T1000 (cell line): ENCODE measurements at places on chromosomes 4 and X.

DNA sequence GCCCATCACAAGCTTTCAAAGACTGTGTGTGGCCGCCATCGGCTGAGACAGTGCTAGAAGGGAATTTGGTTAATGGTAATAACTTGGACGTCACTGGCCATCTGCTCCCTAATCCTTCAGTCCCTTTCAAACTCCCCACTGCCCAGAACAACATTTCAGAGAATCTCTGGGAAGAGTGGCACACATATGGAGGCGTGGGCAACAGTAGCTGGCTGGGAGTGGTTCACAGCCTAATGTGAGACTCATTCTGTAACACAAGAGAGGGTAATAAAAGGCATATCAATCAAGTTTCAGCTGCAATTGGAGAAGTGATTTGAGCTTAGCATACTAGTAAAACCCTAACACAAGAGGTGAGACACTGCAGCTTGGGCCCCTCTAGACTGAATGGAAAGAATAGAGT lies 15.4 kb downstream of the SMIM10 start:
- no peak for DNase-seq

DNA sequence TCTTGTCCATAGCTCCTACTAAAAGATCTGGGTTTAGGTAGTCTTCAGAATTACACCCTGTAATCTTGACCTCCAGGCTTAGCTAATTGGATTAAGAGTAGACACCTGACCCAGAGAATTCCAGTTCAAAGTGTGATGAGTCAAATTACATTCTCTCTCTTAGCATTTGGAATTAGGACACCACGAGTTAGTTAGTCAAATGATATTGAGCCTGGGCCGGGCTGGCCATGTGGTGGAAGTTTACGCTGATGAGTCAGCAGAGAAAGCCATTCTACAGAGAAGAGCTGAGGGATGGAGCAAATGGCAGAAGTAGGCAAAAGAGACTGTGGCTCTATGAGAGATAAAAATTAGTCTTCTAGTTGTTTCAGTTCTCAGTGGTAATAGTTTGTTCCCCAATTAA lies 31.1 kb downstream of the CEP44 start:
- peak; percentile 6 for DNase-seq

DNA sequence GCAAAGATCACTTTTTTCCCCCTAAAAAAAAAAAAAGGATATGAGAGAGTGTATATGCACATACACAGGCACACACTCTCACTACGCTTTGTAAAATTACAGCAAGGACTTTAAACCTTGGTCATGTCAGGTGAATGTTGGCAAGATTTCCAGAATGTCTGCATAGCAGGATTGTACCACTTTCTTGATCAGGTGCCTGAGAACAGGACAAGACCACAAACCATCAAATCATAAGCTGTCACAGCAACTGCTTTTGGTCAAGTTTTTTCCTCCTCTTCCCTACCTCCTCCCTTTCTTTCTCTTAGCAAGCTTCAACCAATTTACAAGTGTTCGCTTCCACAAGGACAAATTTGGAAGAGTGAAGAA lies 15.3 kb downstream of the PPARGC1A start:
- no peak for DNase-seq

DNA sequence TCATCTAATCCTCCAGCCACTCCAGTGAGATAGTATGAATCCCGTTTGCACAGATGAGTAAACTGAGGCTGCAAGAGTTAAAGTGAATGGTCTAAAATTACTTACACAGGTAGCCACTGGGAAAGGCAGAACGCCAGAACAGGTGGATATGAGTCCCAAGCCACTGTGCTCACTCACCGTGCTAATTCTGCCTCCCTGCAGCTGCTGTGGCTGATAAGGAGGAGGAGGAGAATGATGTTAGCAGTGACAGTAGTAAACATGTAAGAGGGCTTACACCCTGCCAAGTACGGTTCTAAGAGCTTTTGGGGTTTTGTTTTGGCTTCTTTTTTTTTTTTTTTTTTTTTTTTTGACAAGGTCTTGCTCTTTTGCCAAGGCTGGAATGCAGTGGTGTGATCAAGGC lies 90.5 kb upstream of the PRPS2 start:
- no peak for DNase-seq

DNA sequence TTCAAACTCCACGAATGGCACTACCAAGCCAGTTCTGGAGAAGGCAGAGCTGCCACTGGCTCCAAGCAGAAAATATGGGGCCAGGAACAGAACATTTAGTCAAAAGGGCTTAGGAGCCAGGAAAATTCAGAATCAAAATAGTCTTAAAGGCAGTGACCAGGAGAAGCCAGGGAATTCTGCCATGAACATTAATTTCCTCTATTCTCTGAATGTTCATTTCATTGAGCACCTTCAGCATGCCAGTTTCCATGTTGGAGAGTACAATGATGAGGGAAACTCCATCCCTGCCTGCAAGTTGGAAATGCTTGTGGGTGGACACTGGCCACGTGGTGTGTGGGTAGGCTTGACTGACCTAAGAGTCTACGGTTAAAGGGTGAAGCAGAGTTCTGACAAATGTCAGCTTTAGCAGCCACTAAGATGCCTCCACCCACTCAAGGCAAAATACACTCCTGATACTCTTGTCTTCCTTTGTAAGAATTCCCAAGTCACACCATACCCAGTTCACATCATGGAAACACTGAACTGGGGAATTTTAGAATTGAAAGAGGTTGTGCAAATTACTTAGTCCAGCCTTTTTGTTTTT lies 190.1 kb upstream of the C1QTNF7 start:
- no peak for DNase-seq

- DNase-seq, result no peak
Observed at GRCh38 chrX:69207216-69207615, 42.0 kb upstream of the PJA1 start.

DNA sequence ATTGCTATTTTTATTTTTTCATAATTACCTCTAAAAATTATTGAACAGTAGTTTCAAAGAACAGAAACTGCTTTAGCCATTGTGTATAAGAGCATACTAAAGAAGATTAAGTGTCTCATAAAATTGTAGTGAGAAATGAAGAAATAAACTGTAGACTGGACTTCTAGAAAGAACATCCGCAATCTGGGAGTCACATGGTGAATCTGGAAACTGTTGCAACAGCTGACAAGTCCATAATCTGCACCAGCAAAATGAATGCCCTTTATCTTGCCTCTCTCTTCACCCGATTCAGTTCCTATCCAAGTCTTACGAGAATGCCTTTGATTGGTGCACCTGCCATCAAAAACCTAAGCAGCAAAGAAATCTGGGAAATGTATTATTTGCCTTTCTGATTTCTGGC lies 312.9 kb downstream of the NAF1 start:
- no peak for DNase-seq

- no peak for DNase-seq
Observed at GRCh38 chr4:60344908-60345307, 855.2 kb upstream of the ADGRL3 start.

- DNase-seq, result no peak
Observed at GRCh38 chr4:179666226-179666625, 2224.0 kb upstream of the AGA start.

DNA sequence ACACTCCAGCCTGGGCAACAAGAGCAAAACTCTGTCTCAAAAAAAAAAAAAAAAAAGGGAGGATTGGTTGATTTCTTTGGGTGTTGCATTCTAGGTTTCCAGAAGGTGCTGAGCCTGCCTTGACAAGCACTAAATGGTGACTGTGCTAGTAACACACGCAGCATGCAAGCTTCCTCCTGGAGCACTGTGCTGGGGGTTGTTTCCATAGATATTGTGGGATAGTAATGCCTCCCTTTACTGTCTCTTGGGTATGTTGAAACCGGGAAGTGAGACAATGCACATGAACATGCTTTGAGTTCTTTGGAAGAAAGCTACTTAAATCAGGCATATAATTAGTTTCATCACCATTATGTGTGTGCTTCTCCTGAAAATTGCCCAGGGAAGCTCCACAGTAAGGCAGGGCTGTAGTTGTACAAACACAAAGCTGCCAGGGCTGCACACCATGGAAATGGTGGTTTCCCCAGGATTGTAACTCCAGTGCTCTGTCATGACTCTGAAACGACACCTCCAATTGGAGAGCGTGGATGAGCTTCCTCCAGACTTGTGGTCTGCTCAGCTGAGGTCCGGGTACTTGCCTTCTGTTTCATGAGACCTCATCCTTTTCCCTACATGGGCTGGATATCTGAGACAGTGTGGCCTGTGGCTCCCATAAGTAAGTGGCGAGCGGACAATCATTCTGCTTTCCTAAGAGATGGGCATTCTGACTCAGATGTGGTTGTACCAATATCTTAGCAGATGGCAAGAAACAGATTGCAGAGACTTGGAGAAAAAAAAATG lies 31.5 kb upstream of the STOX2 start:
- no peak for DNase-seq

GRCh38 chrX:69045616-69046345 lies 119.5 kb downstream of the PJA1 start:
- DNase-seq, result no peak

- no peak for DNase-seq
Observed at GRCh38 chrX:153725039-153725831, 579 bp downstream of the ABCD1 start.

- DNase-seq, result no peak
Observed at GRCh38 chr4:187218705-187219245, 495.1 kb upstream of the FAT1 start.

GRCh38 chr4:130249002-130249401 lies 1153.0 kb downstream of the C4orf33 start:
- DNase-seq, result no peak

DNA sequence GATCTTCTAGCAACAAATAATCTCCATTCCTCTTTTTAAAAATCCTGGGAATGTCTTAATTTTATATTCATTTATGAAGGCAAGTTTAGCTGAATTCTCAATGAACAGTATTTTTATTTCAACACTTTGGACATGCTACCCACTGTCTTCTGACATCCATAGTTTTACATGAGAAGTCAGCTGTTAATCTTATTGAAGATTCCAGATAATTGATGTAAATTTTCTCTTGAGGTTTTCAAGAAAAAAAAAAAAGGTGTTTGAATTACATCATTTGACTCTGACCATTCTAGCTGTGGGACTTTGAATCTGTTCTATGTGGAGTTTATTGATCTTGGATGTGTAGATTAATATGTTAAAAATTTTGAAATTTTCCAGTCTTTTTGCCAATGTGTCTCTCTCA lies 28.0 kb downstream of the PDHA2 start:
- DNase-seq, result no peak

GRCh38 chr4:175092114-175092513 lies 174.0 kb downstream of the ADAM29 start:
- no peak for DNase-seq

DNA sequence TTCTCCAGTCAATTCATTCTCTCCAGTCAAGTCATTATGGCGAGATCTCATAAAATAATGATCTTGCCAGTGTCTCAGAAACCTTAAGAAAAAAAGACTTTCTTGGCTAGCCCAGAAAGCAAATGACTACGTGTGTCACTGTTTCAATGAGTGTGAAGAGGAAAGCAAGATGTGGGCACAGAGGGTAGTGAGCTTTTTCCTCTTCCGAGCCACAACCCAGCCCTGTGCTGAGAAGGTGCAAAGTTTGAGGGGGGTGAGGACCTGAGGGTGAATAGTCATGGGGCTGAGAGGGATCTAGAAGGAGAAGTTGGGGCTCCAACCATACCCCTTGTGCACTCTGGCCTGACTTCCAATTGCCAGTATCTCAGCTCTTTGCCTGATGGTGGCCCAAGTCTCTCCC lies 85.6 kb upstream of the EGFL6 start:
- no peak for DNase-seq

DNA sequence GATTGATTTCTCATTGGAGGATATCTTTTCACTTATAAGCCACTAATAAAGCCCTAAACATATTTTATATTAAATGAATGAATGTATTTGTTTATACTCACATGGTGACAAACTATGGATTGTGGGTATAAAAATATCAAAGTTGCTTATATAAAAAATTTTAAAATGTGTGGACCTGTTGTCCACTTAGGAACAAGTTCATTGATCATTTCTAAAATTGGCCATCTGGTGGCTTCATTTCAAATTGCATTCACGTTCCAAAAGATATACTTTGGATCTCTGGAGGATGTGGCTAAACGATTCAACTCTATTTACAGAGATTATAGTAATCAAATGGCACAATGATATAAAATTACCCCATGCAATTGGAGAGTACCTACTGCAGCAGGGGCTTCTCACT lies 32.5 kb downstream of the FSTL5 start:
- DNase-seq, result no peak

DNA sequence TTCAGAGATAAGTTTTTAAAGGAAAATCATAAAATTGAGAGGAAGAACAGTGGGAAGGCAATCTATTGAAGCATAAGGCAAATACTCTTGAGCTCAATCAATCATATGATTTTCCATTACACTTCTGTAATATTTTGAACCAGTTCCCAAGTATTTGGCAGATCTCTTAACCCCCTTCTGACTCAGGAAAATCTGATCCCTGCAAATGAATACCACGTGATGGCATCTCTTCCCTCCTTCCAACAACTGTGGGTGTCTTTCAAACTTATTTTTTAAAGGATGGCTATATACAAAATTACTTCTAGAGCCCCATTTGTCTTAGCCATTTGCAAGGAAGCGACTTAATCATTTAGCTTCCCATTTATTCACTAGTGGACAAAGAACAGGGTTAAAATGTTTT lies 41.9 kb downstream of the AMOT start:
- DNase-seq, result no peak

GRCh38 chrX:134313418-134313817 lies 76.4 kb downstream of the CCDC160 start:
- no peak for DNase-seq

GRCh38 chr4:123898946-123899666 lies 502.5 kb downstream of the SPRY1 start:
- no peak for DNase-seq

DNA sequence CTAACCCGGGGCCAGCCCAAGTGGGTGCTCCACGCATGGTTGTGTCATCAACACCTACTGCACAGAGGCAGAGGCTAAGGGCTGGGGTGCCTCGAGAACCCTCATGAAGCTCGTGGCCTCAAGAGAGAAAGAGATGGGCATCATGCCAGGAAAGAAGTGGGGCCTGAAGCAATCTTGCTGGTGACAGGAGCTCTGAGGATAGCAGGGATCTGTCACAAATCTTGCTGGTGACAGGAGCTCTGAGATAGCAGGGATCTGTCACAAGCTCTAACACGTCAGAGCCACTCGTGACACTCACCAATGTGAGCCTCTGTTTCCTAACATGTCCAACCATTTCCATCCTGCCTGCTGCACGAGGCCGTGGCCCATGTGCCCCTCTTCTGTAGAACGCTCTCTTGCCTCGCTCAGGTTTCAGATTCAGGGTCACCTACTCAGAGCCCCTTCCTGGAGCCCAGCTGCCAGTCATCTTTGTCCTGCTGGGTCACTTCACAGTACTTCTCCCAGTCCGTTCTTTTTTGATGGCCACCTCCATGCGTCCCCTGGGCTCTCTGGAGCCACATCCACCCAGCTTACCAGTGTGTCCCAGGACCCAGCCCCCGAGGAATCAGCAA lies 21.1 kb downstream of the PNMA6E start:
- no peak for DNase-seq

- no peak for DNase-seq
Observed at GRCh38 chr4:167939863-167940616, 152.3 kb upstream of the ANXA10 start.

- no peak for DNase-seq
Observed at GRCh38 chr4:168995537-168996295, 14.3 kb downstream of the CBR4 start.

GRCh38 chrX:14564058-14564457 lies 34.7 kb downstream of the GLRA2 start:
- no peak for DNase-seq

GRCh38 chrX:8663325-8663724 lies 68.6 kb downstream of the ANOS1 start:
- no peak for DNase-seq
